Retina (tissue), 1 donor: ENCODE measurements at places on chromosomes 13 and 19.

DNA sequence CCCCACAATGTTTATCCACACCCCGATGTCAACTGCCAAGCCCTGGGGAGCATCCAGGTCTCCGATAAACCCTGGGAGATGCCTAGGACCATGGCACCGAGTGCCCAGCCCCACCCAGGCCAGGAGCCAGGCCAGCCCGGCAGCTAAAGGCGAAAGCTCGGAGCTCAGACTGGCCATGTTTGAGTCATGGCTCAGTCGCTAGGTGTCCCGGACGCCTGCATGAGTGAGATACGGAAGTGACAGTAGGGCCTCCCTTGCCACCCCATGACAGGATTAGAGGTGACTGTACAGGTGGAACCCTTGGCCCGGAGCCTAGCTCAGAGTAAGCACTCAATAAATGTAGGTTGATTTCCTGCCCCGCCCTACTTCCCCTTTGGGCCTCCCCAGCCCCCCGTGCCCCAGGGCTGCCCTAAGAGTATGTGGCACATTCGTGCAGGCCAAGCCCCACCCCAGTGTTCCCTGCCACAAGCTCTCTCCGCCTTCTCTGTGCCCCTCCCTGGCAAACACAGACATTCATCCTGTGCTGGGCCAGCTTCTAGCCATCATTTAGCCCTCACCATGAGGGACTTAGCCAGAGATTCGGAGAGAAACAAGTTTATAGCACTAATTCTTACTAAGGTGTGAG, 5.8 kb upstream of the TPM4 start:
- no peak for DNase-seq

- DNase-seq = no peak
Measured at GRCh38 chr19:58353717-58354477, 605 bp upstream of the A1BG start.

DNA sequence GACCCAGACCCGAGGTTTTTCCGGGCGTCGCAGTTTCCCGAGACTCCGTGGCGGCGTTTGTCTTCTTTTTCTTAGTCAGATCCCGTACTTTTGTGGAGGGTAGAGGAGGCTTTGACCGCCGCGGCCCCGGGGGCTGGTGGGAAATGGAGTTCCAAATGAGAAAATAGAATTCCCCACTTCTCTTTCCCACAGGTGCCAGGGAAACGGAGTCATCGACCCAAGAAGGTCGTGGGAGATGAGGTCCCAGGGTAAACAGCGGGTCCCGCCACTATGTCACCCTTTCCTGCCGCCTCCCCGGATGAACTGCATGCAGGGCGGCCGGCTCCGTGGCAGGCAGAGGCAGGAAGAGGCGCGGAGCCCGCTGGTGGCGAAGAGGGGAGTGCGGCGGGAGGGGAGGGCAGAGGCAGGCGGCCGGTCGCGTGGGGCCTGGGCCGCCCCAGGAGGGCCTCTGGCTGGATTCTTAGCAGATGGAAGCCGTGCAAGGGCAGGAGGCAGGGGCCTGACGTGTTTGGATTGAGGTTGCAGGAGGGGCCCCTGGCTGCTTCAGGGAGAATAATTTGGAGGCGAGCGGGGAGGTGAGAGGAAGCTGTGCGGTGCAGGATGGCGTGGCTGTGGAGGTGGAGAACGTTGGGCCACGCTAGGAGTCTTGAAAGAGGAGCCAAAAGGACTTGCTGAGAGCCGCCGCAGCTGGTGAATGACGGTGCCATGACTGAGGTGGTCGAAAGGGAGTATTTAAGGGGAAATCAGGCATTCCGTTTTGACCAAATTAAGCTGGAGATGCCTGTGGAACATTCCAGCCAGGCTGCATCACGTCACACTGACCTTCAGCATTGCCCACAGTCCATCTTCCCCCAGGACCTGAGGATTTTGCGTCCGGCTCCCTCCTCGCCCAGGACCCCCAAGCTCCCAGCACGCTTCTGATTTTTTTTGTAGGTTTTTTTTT, 11.7 kb downstream of the CYTH2 start:
- peak; percentile 80 for DNase-seq

- no peak for DNase-seq
Measured at GRCh38 chr19:55229789-55230182, 1.2 kb upstream of the TMEM86B start.

DNA sequence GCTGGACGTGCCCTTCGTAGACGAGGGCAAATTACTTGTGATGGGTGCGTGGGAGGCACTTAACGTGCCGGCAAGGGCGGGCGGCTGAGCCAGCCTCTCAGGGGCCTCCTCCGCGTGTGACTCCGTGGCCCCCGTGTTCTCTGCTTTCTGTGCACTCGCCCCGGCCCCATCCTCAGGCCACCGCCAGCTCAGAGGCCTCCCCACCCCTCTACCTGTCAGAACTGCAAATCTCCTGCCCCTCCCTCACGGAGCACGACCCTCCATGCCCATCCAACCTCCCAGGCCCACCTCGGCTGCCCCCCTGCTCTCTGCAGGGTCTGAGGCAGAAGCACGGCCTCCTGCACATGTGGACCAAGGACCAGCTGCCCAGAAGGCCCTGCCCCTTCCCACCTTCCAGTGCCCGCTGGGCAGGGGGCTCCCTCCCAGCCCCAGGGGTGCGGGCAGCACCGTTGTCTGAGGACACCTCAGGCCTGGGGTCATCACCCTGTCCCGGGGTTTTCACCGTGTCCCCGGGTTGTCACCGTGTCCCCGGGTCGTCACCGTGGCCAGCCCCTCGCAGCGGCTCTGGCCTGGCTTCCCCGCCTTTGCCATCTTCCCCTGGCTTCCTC, 44.5 kb downstream of the TMEM255B start:
- DNase-seq = no peak

DNA sequence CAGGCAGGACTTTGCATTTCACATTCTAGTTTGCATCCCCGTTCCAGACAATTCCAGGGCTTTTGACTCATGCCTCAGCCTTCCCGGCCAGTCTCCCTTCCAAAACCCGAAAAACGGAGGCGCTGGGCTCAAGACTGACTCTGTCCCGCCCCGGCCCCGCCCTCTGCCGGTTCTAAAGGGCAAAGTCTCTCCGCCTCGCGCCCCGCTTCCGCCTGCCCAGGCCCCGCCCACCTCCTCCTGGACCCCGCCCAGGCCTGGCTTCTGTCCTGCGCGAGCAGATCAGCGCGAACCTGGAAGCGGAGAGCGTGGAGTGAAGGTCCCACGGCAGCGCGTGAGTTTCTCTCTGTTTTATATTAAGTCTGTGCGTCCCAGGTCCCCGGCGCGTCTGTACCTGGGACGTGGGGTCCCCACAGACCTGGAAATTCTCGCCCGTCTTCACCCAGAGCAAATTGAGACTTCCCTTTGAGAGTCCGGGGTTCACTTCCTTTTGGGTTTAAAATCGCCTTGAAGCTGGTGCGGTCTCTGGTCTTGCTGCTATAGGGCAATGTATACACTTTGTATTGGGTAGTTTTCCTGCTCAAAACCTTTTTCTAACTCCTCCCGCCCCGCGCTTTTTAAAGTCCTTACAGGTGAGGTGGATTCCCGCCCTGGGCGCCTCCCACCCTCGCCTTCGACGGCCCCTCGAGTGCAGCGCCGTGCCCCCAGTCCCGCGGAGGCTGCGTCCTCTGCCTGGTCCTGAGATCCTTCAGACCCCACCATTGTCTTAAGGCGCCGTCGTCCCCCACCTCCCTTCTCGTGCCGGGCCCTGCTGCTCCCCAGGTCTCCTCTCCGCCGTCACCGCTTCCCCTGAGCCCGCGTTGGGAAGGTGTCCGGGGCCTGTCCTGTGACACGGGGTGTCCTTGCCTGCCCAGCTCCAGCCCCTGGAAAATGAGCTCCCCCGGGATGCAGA, 31.2 kb downstream of the ZNF701 start:
- DNase-seq = peak; percentile 87

DNA sequence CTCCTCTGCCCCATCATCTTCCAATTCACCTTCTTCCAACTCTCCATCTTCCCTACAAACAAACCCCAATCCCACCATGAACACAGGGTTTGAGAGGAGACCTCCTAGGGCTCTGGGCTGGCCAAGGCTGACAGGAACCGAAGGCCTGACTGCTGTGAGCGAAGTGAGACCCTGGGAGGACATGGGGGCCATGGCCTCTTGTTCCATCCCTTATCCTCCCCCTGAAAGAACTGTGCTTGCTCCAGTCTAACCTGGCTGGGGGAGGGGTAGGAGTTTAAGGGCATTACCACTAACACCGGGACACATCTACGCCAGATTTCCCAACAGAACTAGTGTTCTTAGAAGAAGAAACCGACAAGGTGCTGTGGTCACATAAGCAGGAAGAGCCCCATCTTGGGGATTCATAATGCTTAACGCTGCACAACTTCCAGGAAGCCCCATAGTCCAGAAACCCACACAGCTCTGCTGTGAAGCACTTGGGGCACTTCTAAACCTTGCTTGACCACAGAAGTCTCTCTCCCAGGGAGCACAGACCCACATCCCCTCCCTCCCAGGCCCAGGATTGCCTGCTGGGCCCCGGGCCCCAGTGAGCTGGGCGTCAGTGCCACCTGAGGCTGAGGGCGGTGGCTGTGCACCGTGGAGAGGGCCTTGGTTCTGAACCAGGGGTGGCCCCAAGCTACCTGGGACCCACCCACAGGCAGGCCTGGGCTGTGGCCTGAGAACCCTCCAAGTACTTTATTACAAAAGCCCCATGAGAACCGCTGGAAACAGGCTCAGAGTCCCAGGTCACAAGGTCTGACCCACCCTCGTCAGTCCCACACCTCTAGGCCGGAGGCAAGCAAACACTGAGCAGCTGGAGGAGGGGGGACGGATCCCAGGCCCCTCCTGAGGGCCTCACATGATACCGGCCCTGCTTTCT, 18.8 kb downstream of the ZC3H4 start:
- DNase-seq = no peak

- no peak for DNase-seq
Measured at GRCh38 chr13:99378985-99379733, 72.0 kb upstream of the GPR183 start.

DNA sequence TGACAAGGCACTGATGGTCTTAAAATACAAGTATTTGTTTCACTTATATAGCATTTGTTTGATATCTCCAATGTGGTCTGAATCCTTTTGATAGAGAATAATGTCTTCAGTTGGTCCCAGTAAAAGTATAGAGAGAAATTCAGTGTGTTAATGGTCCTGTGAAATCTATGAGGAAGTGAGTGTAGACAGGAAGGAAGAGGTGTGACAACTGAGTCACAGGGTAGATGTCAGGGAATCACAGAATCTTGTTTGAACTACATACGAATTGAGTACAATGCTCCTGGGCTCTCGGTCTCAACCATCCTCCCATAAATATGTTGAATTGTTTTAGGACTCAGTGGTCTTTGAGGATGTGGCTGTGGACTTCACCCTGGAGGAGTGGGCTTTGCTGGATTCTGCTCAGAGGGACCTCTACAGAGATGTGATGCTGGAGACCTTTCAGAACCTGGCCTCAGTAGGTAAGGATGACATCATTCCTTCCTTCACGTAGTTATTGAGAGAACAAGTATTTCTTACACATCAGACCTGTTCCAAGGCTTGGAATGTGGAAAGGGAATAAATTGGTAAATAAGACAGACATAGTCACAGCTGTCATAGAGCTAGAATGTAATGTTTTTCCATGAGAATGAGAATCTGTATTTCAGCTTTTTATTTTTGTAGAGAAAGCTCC, 9.1 kb downstream of the ZNF555 start:
- DNase-seq = no peak

DNA sequence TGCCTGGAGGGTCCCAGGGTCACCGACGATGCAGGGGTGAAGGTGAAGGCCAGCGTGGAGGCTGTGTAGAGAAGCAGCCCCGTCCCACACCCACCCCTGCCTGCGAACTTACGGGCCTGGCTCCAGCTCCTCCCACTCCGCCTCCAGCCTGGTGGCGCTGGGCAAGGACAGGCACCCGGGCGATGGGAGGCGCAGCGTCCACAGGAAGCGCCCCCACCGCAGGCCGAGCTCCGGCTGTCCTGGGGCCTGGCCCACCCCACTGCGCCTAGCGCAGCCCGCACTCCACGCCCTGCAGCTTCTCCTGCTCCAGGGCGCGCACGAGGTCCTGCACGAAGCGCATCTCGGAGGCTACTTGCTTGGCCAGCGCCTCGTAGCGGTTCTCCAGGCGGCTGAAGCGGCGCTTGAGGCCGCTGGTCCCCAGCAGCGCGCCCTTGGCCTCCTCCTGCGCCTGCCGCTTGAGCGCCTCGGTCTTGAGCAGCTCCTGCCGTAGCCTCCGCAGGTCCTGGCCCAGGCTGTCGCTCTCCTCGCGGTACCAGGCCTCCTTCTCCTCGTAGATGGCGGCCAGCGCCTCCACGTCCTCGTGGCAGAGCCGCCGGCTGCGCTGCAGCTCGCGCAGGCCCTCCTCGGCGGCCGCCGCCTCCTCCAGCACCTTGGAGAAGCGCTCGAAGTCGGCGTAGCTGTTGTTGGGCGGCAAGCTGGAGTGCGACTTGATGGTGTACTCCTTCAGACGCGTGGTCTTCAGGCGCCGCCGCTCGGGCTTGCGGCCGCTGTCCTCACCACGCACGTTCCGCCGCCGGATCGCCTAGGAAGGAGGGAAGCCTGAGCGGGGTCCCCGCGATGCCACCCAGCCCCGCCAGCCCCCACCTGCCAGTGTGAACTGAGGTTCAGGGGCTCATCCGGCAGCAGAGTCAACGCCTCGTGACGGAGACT, 11.8 kb downstream of the DAPK3 start:
- no peak for DNase-seq

DNA sequence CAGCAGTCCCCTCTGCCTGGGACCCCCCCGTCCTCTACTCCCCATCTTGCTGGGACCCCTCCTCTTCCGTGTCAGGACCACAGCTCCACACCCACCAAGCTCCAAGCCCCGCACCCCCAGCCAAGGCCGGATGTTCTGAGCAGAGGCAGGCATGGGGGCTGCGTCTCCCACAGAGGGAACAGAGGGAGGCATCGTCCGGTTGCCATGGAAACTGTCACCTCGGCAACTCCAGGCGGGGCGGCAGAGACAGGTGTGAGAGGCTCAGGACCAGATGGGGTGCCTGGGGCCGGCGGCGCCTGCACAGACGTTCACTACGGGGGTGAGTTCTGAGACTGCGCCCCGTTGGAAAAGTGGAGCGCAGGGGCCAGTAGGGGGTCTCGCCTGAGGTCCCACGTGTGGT, 5.4 kb downstream of the RNU6-9 start:
- peak; percentile 70 for DNase-seq

- no peak for DNase-seq
Measured at GRCh38 chr19:2555422-2556220, 79.7 kb downstream of the GADD45B start.

- peak; percentile 50 for DNase-seq
Measured at GRCh38 chr19:343941-344624, 513 bp downstream of the MIER2 start.
